Cerebellar cortex (tissue), 1 donor: ENCODE measurements at places on chromosomes 12 and 14.

DNA sequence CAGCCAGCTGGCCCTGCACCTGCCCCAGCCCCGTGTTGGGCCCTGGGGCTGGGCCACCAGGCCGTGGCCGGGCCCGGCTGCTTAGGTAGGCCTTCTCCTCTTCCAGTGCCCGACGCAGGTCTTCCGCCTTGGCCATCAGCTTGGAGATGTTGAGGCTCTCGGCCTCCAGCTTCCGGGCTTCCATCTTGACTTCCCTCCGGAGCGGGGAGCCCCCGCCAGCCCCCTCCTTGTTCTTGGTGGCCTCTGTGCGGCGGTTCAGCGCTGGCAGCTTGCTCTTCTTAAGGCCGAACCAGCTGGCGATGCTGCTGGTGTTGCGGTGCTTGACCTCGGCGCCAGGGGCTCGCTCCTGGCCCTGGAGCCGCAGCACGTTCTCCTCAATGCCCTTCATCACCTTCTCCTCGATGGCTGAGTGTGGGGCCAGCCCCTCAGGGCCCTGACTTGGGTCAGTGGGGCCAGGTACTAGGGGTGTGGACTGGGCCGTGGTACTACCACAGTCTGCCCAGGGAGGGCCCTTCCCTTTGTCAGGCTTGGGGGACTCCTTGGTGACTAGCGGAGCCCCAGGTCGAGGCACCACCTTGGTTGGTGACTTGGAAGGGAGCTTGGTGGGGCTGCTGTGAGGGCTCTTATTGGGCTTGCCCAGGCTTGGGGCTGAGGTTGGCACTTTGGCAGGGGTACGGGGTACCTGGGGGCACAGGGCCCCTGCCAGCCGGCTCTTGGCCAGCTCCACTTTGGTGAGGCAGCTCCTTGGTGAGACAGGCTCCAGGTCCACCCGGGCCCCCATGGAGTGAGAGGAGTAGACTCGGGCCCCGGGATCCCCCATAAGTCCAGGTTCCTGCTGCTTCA, 33.2 kb downstream of the NCKAP5L start:
- no peak for DNase-seq

GRCh38 chr14:102905116-102906108, 17.1 kb upstream of the AMN start:
- no peak for DNase-seq

GRCh38 chr12:64636856-64637255, 26.6 kb downstream of the RASSF3 start:
- DNase-seq = no peak

DNA sequence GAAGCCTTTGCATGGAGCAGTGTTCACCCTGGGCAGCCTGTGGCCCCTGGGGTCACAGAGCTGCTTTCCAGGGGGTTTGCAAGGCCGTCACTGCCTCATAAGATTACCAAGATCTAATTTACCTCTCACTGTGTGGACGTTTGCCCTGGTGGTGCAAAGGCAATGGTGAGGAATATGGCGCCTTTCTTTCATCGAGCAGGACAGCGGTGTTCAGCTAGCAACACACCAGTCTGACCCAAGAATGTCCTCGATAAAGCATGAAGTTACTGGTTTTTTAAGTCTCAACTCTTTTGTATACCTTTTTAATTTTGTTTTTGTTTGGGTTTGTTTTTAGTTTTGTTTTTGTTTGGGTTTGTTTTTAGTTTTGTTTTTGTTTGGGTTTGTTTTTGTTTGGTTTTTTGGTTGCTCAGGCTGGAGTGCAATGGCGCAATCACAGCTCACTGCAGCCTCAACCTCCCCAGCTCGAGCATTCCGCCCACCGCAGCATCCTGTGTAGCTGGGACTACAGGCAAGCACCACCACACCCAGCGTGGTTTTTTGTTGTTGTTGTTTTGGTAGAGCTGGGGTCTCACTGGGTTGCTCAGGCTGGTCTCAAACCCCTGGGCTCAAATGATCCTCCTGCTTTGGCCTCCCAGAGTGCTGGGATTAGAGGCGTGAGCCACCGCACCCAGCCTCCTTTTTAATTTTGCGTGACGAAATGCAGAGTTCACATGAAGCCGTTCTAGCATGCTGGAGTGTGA, 57.9 kb downstream of the PPP2R5C start:
- DNase-seq = no peak

- no peak for DNase-seq
Measured at GRCh38 chr14:65301862-65302539, 110.5 kb upstream of the FUT8 start.

DNA sequence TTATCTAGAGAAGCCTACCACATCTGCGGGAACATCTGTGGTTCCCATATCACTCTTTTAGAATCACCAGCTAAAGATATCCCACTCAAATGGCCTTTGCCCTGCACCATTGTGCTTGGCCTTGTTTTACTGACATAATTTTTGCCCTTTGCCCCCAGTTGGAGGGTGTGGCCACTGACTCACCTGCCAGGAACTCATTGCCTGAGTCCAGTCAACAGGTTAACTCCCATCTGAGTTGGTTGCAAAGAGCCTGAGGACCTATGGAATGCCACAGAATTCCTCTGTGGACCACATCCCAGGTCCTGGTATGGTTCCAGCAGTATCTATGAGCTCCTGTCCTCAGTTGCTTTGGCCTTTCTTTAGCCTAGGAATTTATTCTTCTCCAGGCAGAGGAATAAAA, 55.7 kb upstream of the PTGR2 start:
- DNase-seq = no peak

DNA sequence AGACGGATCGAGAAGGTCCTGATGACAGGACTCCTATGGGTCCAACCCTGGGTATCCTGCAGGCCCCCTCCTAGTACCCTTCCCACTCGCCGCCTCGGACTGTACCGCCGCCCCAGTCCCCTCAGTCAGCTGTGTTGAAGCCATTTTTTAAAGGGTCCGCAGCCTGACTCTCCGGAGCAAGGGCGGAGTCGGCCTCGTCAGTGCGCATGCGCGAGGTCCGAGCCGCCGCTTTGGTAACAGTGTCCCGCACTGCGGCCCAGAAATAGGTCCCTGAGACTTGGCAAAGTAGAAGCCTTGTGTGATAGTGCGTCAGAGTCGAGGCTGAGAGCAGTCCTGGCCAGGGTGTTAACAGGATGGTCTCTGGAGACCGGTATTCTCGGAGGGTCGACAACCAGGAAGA, 769.0 kb upstream of the ALG10B start:
- no peak for DNase-seq

- DNase-seq = no peak
Measured at GRCh38 chr12:69555461-69555860, 29.8 kb upstream of the CCT2 start.

DNA sequence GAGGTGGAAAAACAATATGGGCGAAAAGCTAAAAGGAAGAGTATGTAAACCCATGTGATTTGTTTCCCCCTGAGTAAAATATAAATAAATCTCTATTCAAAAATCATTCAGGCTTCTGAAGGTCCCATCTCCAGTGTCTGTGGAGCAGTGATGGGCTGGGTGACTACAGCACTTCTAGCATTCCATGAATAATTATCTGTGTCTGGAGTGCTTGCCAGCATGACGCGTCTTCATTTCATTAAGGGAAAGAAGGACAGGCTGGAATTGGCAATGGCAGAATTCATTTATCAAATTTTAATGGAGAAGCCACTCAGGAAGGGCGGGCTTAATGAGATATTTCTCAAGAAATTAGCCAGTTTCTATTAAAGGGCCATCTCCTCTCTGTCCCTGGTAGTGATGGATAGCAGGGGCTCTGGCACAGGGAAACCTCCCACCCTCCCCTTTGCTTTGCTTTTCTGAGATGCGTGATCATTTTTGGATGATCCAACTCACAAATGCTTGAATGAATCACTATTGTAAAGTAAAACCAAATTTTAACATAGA, 916.3 kb upstream of the SEL1L start:
- no peak for DNase-seq

GRCh38 chr14:89325959-89326358, 91.1 kb downstream of the FOXN3 start:
- no peak for DNase-seq

DNA sequence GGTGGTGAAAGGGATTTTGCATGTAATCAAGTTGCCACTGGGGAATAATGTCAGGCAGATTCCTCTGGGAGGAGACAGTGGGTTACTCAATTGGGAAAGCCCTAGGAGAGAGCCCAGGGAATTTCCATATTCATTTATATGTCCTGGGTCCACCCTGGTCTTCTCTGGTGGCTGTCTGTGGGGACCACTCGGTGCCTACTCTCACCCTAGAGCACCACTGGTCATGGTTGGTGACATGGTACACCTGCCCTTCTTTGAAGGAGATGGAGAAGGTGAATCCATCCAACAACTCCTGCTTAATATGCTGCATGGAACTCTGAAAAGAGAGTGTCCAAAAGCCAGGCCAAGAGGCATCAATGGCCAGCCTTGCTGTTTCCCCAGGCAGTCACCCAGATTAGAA, 12.8 kb upstream of the RERG start:
- no peak for DNase-seq

DNA sequence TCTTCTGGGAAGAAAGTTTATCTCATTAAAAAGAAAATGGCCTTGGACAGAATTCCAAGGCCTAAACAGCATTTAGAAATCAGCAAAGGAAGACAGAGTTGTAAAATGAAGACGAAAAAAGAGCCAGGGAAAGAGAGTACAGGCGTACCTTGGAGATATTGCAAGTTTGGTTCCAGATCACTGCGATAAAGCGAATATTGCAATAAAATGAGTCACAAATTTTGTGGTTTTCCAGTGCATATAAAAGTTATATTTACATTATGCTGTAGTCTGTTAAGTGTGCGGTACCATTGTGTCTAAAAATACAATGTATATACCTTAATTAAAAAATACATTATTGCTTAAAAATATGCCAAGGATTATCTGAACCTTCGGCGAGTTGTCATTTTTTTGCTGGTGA, 9.0 kb downstream of the PCNX1 start:
- DNase-seq = no peak

DNA sequence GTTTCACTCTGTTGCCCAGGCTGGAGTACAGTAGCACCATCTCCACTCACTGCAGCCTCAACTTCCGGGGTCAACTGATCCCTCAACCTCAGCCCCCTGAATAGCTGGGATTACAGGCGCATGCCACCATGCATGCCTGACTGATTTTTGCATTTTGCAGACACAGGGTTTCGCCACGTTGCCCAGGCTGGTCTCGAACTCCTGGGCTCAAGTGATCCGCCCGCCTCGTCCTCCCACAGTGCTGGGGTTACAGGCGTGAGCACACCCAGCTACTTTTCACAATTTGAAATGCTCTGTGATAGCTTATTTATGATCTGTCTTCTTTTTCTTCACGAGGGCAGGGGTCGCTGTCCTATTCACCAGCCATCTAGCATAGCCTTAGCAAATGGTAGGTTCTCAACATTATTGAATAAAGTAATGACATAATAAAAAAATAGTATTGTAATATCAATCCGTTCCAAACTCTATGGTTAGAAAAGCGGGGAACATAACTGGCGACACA, 477 bp upstream of the DDX47 start:
- DNase-seq = no peak

GRCh38 chr14:96122496-96122895, 82.1 kb upstream of the BDKRB2 start:
- no peak for DNase-seq

GRCh38 chr14:58832095-58832521, 194.3 kb downstream of the DACT1 start:
- peak; percentile 89 for DNase-seq

DNA sequence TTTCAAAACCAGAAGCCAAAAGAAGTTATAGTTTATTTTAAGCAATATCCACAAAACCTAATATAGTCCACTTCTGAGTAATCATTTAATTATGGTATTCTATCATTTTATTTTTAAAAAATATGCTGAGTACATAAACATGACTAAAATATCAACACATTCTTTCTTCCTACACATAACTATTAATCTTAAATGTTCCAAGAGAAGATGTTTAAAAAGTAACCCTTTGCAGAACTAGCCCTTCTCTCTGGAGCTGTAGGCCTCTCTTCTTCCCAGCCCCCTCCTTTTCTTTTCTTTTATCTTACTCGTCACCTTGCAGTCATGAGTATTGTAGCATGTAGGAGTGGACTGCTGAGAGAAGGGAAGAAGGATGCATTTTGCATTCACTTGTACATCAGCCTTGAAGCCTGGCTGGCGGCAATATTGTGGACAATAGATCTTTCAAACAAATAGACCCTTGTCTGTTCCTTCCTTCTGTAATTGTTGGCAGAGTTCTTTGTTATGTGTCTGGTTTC, 941.9 kb downstream of the NRXN3 start:
- DNase-seq = no peak

- DNase-seq = no peak
Measured at GRCh38 chr14:50862036-50862570, 9.8 kb upstream of the ABHD12B start.

GRCh38 chr14:95313707-95314106, 6.0 kb downstream of the CLMN start:
- DNase-seq = no peak

- DNase-seq = no peak
Measured at GRCh38 chr12:79162948-79163347, 298.4 kb downstream of the SYT1 start.

DNA sequence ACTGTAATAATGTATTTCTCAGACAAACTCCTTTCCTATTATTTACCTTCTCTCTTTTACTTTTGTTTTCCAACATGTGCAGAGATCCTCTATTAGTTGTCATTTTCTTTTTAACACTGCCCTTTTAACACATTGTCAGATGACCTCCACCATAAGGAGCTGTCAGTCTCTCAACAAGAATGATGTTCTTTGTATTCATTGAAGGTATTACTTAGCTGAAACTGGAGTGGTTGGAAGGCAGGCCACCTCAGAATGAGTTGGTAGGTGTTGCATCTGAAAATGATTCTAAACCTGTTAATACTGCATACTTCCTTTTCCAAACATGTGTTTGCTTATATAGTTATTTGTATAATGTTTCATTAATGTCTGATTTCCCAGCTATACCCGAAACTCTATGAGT, 16.9 kb downstream of the TMEM117 start:
- no peak for DNase-seq

- peak; percentile 46 for DNase-seq
Measured at GRCh38 chr12:22100958-22101748, 55.1 kb downstream of the CMAS start.

DNA sequence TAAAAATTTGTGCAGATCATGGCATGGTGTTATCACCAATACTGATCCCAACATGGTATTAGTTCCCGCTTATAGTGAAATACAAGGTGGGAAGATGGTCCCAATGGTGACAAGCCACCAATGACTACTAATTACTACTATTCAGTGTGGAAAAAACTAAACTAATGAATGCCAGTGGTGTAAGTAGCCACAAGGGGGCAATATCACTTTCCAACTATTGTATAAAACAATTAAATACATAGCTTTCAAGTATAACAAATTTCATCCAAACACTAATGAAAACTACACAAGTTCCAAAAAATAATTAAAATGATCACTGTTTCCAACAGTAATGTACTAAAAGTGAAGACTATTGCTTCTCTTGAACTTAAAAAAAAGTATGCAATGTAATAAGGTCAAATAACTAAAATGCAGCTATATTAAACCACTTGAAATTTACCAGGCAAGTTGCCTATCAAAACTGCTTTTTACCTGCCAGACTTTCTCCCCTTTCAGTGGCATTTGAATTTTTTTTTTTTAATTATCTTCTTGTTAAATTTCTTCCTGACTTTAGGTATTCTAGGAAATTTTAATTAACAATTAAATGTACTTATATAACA, 58.0 kb downstream of the PAPLN start:
- DNase-seq = peak; percentile 73
